MCF 10A (cell line): ENCODE measurements at places on chromosomes 5 and 9. TPM values are rescaled to one million over a fixed set of nuclear protein-coding genes. Genes with fewer than 3 reads are reported as not detected.
A peak's percentile ranks its signal among the peaks of the same experiment; 100 is the strongest.

- peaks cover 59% of the 10 kb centered on the region for H3K36me3 ChIP-seq
- H3K4me1 ChIP-seq = peaks cover 39% of the 10 kb centered on the region
- H3K27ac ChIP-seq = peak overlapping the region; percentile 67
These were observed 877 bp upstream of the CAMSAP1 start for GRCh38 chr9:135908093-135908753.

DNA sequence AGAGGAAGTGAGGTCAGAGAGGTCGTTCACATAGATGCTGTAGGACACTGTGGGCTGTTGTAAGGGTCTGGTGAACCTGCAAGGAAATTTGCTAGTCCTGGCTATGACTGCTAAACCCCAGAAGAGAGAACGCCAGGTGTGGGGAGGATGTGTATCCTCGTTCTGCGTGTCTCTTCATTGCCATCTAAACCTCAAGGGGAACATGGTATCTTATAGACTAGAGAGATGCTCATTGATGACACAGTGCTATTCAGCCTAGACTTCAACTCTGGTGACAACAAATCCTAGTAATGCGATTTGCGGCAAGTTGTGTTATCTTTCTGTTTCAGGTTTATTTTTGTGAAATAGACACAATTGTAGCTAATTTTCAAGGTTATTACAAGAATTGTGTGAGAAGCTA lies 140.2 kb downstream of the ADAMTSL1 start:
- H3K4me3 ChIP-seq = no peak overlapping the region
- H3K27me3 ChIP-seq = no peaks in the 10 kb centered on the region
- H3K27ac ChIP-seq = no peak overlapping the region
- H3K4me1 ChIP-seq = no peaks in the 10 kb centered on the region

DNA sequence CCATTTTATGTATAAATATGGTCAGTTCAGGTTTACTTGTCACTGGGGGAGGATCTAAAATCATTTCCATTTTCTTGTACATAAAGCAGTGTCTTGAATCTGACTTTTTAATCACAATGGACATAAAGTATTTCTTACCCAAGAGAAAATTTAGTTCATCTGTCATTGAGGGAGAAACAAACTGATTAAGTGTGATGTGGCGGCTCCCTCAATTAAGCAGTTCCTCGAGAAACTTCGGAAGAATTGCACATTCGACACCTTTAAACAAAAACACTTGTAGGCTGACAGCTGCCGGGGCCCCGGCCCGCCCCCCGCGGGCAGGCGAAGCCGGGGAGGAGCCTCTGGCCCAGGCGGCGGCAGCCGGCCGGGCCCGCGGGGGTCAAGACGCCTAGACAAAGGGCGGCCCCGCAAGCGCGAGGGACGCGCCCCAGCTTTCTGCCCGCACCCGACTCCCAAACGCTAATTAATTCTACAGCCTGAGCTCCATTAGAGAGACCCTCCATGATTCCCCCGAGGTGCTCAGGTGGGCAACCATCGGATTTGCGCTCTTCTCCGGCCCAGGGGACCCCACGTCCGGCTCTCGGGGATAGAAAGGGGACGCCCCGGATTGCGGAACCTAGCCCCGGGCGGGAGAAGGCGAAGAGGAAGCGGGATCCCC lies 750 bp downstream of the TRIM36 start:
- peak overlapping the region; percentile 84 for H3K4me3 ChIP-seq
- peaks cover 6% of the 10 kb centered on the region for H3K4me1 ChIP-seq
- H3K36me3 ChIP-seq = no peaks in the 10 kb centered on the region
- no peaks in the 10 kb centered on the region for H3K27me3 ChIP-seq
- peak; percentile 49 for DNase-seq

DNA sequence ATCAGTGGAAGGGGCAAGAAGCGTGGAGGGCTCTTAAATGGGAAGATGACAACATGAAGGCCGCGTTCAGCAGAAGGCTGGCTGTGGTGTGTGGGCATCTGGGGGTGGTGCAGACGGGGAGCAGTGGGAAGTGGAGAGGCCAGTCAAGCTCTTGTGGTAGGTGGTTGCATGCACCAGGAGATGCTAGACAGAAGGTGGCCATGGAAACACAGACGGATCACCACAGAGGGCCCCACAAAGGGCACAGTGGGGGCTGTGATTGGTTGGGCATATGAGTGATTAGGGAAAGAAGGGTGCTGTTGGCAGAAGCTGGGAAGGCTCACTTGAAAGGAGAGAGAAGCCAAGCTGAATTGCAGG lies 14.7 kb downstream of the MTMR12 start:
- H3K27me3 ChIP-seq = no peaks in the 10 kb centered on the region
- peaks cover 20% of the 10 kb centered on the region for H3K36me3 ChIP-seq
- DNase-seq = no peak
- H3K4me3 ChIP-seq = no peak overlapping the region
- H3K27ac ChIP-seq = no peak overlapping the region

- no peak overlapping the region for H3K4me3 ChIP-seq
- H3K27me3 ChIP-seq = no peaks in the 10 kb centered on the region
- H3K4me1 ChIP-seq = peaks cover 16% of the 10 kb centered on the region
- no peak for DNase-seq
- H3K27ac ChIP-seq = no peak overlapping the region
- no peaks in the 10 kb centered on the region for H3K36me3 ChIP-seq
These were observed 212.8 kb upstream of the ADAMTSL1 start for GRCh38 chr9:18261181-18261580.

DNA sequence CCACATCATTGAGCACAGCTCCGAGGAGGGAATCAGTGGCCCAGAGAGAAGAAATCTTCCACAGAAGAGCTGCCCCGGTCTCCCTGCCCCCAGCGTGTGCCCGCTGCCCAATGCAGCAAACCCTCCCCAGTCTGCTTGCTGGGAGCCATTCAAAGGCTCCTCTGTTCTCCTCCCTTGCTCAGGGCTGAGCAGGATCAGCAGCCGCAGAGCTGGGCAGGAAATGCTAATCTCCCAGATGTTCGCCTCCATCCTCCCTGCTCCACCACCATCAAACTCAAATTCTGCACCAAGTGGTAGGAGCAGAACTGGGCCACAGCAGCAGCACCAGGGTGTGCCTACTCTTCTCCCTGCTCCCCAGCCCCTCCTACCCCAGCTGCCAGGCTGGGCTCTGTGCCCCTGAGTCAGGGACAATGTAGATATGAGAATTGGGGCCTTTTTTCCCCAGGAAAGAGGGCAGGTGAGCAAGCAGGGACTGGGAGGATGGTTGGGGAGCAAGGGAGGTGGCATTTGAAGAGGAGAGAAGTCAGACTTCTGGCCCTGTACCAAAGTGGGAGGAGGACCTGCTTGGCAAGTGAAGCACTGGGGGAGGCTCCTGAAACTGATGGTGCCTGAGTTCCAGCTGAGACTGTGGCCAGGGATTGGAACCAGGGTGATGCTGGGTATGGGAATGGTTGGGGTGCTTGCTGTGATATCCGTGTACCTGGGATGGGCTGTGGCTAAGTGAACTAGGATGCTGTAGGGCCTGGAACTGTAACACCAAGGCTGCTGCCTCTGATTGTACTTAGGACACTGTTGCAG lies 1.9 kb upstream of the PCDH1 start:
- no peak overlapping the region for H3K4me3 ChIP-seq
- H3K27me3 ChIP-seq = peaks cover 67% of the 10 kb centered on the region
- H3K27ac ChIP-seq = no peak overlapping the region
- H3K4me1 ChIP-seq = peaks cover 30% of the 10 kb centered on the region
- DNase-seq = no peak

- no peak overlapping the region for H3K4me3 ChIP-seq
- no peaks in the 10 kb centered on the region for H3K27me3 ChIP-seq
- peaks cover 19% of the 10 kb centered on the region for H3K4me1 ChIP-seq
- no peak overlapping the region for H3K27ac ChIP-seq
These were observed 169.2 kb upstream of the NR3C1 start for GRCh38 chr5:143572671-143573070.

- H3K4me1 ChIP-seq = peaks cover 7% of the 10 kb centered on the region
- DNase-seq = no peak
- H3K36me3 ChIP-seq = no peaks in the 10 kb centered on the region
- no peaks in the 10 kb centered on the region for H3K27me3 ChIP-seq
These were observed 68.3 kb downstream of the CHSY3 start for GRCh38 chr5:129972465-129973141.

GRCh38 chr5:53076014-53076583 lies 33.5 kb downstream of the MOCS2 start:
- H3K36me3 ChIP-seq = peaks cover 48% of the 10 kb centered on the region
- DNase-seq = no peak
- no peaks in the 10 kb centered on the region for H3K4me1 ChIP-seq
- no peak overlapping the region for H3K4me3 ChIP-seq
- no peaks in the 10 kb centered on the region for H3K27me3 ChIP-seq

DNA sequence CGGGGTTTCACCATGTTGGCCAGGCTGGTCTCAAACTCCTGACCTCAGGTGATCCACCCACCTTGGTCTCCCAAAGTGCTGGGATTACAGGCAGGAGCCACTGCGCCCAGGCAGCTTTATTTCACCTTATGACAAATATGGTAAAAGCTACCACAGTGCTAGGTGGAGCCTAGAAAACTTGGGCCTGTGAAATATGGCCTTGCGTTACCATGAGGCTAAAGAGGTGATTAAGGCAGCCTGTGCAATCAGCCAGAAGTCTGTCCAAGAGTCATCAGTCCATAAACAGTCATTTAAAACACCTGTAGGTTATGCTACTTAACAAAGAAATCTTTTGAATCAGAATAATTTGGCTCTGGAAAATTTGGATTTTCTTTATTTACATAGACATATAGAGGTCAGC lies 114.8 kb upstream of the ANKH start:
- DNase-seq = no peak
- no peak overlapping the region for H3K4me3 ChIP-seq
- H3K27me3 ChIP-seq = no peaks in the 10 kb centered on the region
- no peaks in the 10 kb centered on the region for H3K36me3 ChIP-seq

Gene OR2V2
- not detected in 2 replicates for total RNA-seq

Gene PCDHA6
- total RNA-seq = 1.0 and 1.5 TPM in 2 replicates

Gene ANKRD55
- total RNA-seq = not detected in 2 replicates

Gene IFNB1
- not detected in 2 replicates for total RNA-seq

Gene ABLIM3
- 168 and 206 TPM in 2 replicates for total RNA-seq
